ENCODE measurements at places on chromosomes 2 and 18.

DNA sequence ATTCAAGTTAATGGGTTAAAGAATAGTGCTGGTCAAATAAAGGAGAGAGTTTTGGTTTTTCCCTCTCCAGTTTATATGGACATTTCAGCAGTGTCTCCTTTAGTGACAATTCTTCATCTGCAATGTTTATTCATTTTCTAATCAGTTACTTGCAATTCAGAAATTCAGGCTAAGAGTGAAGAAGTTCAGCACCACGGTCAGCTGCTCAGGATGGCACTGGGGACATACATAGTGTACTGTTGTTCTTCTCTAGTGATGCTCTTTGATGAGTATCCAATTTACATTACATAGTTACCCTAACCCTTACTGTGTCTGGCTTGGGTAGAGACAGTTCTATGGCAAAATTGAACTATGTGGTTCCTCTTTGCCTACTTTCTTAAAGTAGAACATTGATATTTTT is 412.7 kb downstream of the CNTNAP5 start:
- no peak for DNase-seq

DNA sequence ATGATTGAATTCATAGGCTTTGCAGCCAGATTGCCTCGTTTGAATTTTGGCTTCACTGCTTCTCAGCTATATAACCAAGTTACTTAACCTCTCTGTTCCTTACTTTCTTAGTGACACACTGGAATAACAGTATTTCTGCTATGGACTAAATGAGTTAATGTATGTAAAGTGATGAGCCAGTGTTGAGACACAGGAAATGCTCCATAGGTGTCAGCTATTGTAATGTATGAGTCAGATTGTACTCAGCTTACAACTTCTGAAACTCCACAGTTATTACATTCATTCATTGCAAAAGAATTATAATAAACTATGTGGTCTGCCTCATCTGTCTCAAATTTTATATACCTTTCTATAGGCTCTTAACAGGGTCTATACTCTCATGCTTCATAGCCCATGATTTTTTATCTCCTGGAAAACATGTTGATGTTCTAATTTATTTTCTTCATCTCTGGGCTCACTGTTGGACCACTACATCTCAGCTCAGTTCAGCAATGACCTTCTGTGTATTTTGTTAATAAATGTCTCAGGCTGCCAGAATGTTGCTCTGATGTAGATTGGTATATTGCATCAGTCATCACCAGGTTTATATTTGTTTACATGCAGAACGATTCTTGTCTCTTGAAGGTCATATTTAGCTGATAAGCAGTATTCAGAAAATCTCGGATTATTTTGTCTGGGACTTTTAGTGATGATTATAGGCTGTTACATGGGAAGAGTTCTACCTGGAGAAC is 76.2 kb downstream of the MAP3K20 start:
- DNase-seq = no peak

DNA sequence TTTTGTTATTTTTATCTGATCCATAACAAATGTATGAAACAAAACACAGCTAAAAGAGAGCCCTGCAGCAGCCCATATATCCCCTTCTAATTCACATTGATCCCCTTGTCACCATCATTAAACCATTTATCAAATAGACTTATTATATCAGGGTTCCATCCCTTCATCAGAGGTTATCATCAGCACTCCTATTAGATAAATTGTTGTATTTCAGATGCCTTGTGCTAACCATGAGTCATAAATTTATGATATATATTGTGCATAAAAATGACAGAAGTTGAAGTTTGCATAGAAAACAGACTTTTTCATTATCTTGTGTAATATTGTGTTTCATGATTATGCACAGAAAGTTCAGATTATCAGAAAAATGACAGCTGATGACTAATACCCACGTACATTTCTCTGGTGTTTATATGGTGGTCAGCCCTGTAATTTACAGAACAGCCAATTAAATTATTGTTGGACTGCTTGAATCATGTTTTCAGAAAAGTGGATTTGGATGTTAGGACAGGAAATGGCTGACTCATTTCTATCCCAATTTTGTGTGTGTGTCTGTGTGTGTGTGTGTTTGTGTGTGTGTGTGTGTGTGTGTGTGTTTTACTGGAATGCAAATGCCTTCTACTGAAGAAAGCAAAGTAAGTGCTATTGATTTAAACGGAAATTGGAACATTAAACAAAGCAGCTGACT is 80.9 kb downstream of the PPP1R1C start:
- DNase-seq = no peak

GRCh38 chr2:132255714-132256113 is 94.0 kb upstream of the ANKRD30BL start:
- DNase-seq = no peak

DNA sequence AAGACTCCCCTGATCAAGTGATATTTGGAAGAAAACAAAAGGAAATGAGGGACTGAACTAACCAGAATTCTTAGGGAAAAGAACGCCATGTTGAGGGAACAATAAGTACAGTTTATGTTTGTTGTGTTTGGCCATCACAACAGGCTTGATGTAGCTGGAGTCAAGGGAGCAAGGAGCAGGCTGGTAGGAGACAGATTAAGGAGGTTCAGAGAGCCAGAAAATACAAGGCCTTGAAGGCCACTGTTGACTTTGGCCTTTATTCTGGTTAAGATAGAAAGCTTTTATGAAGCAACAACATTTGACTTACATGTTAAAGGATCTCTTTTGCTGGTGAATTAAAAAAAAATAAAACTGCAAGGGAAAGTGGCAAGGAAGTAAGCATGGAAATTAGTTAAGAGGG is 754.1 kb upstream of the SLC8A1 start:
- DNase-seq = no peak

Data from D721Med (cell line).